ENCODE measurements at places on chromosomes 12 and 14.

DNA sequence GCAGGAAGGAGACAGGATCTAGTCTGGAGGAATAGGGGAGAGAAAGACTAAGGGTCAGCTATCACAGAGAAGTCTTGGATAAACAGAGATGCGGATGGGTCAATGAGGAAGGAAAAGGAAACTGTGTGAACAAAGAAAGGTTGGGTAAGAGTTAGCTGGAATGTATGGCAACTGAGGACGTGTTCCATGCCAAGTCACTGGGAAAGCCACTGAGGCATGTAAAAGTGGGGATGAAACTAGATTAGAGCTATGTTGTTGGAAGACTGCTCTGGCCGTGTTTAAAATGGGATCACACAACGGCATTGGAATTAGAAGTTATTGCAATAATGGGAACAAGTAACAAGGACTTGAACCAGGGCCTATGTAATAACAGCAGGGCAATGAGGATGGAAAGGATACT is 3.9 kb upstream of the NR2C1 start:
- DNase-seq, result no peak
- H3K36me3 ChIP-seq, result peaks cover 1% of the 10 kb centered on the region

DNA sequence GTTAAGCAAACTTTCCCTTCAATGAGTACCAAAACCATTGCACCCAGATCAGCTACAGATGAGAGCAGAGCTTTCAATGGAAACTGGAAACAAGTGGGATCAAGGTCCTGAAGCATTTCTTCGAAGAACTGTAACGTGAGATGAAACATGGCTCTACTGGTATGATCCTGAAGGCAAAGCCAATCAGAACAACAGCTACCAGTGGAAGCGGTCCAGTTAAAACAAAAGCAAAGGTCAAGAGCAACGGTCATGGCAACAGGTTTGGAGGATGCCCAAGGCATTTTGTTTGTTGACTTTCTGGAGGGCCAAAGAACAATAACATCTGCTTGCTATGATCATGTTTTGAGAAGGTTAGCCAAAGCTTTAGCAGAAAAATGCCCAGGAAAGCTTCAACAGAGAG is 137.9 kb upstream of the CPSF6 start:
- peaks cover 10% of the 10 kb centered on the region for H3K27me3 ChIP-seq
- no peak overlapping the region for H3K27ac ChIP-seq
- no peak for DNase-seq
- no peaks in the 10 kb centered on the region for H3K36me3 ChIP-seq

DNA sequence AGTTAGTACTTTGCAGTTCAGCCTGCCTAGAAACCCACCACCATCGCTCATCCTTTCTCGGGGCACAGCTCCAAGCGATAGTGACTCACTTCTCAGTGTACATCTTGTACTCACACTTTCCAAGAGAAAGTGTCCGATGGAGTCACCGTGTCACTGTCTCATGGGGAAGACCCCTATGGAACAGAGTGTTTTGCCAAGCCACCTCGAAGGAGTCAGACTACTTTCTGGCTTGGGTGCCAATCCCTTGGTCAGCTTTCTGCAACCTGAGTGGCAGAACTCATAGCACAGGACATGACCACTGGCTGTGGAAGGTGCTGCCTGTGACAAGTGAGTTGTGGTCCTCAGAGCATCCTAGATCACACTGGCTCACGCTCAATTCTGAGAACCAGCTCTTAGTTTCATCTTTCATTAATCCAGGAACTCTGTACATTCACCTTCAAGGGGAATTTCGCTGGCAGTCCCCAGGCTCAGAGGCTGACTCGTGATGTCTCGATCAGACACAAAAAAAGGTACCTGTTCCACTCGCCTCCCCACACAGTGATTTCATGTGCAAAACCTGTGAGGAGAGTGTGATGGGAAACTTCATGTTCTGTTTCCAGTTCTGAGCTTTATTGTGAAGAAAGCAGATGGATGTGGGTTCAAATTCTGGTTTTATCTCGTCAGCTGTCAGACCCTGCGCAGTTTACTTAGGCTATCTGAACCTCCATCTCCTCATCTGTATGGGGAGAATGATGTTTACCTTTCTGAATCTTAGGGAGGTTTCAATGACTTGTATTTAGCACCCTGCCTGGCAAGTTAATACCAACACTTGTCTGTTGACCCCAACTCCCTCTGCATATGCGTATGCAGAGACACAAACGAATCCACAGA is 127.3 kb upstream of the CCND2 start:
- H3K27me3 ChIP-seq, result no peaks in the 10 kb centered on the region
- H3K4me1 ChIP-seq, result peaks cover 8% of the 10 kb centered on the region
- DNase-seq, result no peak
- H3K4me3 ChIP-seq, result no peak overlapping the region
- H3K36me3 ChIP-seq, result peaks cover 4% of the 10 kb centered on the region

DNA sequence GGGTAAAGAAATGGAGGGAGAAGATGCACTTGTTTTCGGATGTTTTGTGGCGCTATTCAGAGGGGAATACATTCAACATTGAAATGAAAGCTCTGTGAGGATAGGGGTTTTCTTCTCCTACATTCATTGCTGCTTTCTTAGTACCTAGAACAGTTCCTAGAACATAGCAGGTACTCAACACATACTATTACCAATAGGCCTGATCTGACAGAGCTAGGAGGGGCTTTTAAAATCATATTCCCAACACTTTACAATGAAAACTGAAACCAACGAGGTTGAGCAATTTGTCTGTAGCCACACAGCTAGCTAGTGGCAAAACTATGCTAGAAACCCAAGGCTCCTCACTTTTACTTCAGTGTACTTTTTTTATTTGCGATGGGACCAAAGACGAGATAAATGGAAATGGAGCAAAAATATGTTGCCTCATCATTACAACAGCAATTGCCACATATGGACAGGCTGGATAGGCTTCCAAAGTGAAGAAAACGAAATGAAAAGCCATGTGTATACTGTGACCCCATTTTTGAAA is 23.1 kb upstream of the IL22 start:
- no peaks in the 10 kb centered on the region for H3K36me3 ChIP-seq
- no peak overlapping the region for H3K27ac ChIP-seq
- no peak for DNase-seq
- no peaks in the 10 kb centered on the region for H3K27me3 ChIP-seq
- H3K4me3 ChIP-seq, result no peak overlapping the region

GRCh38 chr12:92614502-92614901 is 88.3 kb upstream of the PLEKHG7 start:
- H3K27me3 ChIP-seq, result no peaks in the 10 kb centered on the region
- no peaks in the 10 kb centered on the region for H3K36me3 ChIP-seq
- H3K4me1 ChIP-seq, result no peaks in the 10 kb centered on the region
- no peak overlapping the region for H3K27ac ChIP-seq

GRCh38 chr12:8709124-8709830 is 11.5 kb downstream of the RIMKLB start:
- peak overlapping the region; percentile 19 for H3K27ac ChIP-seq
- no peak for DNase-seq

GRCh38 chr12:54051874-54052437 is 1.7 kb upstream of the HOXC4 start:
- peak overlapping the region; percentile 30 for H3K4me3 ChIP-seq
- DNase-seq, result no peak
- no peak overlapping the region for H3K27ac ChIP-seq
- H3K27me3 ChIP-seq, result peaks cover 76% of the 10 kb centered on the region
- H3K36me3 ChIP-seq, result no peaks in the 10 kb centered on the region

- no peak overlapping the region for H3K4me3 ChIP-seq
- H3K36me3 ChIP-seq, result no peaks in the 10 kb centered on the region
- no peak for DNase-seq
- no peaks in the 10 kb centered on the region for H3K4me1 ChIP-seq
Measured at GRCh38 chr12:75742048-75742447, 230.6 kb upstream of the KRR1 start.

GRCh38 chr12:8771072-8771471 is 51.3 kb upstream of the A2ML1 start:
- no peaks in the 10 kb centered on the region for H3K27me3 ChIP-seq
- H3K4me3 ChIP-seq, result no peak overlapping the region
- no peak overlapping the region for H3K27ac ChIP-seq
- no peaks in the 10 kb centered on the region for H3K36me3 ChIP-seq
- no peaks in the 10 kb centered on the region for H3K4me1 ChIP-seq
- DNase-seq, result no peak

- DNase-seq, result no peak
- H3K27ac ChIP-seq, result no peak overlapping the region
- H3K4me1 ChIP-seq, result no peaks in the 10 kb centered on the region
- no peak overlapping the region for H3K4me3 ChIP-seq
- H3K27me3 ChIP-seq, result peaks cover 42% of the 10 kb centered on the region
Measured at GRCh38 chr14:23366426-23366921, 1.5 kb upstream of the EFS start.

DNA sequence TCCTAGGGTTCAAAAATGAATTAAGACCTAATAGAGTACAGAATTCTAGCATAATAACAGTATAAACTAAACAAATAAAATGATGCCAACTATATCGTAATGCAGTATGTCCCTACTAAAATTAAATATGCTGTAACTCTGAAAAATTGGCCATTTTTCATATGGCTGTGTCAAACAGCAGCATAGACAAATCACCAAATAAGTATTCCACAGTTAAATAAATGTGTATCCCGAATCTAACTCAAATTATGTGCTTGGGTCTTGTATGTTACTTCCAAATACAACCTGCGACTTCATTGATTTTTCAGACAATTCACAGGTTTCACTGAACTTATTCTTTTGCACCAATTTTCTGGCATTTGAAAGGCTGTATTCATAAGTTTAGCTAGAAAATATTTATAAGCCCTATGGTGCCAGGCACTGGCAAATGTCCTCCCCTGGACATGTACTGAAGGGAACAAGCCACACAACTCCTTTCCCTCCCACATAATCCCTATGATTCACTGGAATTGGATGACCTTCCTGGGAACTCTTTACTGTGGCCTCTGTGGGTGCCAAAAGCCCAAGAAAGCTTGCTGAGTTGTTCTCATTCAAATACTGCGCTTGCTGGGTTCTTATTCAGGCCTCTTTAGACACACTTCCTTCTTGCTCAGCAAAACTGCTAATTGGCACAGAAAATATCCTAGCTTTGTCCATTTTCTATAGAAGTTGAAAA is 108.8 kb downstream of the KITLG start:
- H3K4me1 ChIP-seq, result no peaks in the 10 kb centered on the region
- H3K36me3 ChIP-seq, result no peaks in the 10 kb centered on the region
- H3K27ac ChIP-seq, result no peak overlapping the region
- H3K27me3 ChIP-seq, result no peaks in the 10 kb centered on the region
- H3K4me3 ChIP-seq, result no peak overlapping the region

GRCh38 chr14:65637780-65638179 is 225.2 kb downstream of the FUT8 start:
- no peak overlapping the region for H3K27ac ChIP-seq
- DNase-seq, result peak; percentile 1
- peaks cover 26% of the 10 kb centered on the region for H3K36me3 ChIP-seq

DNA sequence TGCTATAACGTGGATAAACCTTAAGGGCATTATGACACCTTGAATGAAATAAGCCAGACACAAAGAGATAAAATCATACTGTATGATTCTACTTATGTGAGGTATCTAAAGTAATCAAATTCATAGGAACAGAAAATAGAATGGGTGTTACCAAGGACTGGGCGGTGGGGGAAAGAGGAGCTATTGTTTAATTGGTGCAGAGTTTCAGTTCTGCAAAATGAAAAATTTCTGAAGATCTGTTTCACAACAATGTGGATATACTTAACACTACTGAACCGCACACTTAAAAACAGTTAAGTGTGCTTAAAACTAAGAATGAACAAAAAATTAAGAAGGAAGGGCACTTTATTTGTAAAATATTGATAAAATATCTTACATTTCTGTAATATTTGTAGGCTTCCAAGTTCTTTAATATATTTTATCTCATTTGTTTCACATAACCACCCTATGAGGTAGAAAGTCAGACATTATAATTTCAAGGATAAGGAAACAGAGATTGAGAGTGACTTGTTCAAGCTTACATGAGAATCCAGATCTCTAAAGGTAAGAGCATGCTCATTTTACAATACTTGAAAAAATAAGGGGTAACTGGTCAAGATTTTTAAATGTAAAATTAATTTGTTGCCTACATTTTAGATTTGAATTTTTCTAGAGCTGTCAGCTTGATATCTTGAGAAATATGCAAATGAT is 14.9 kb downstream of the LTA4H start:
- DNase-seq, result no peak
- H3K36me3 ChIP-seq, result peaks cover 88% of the 10 kb centered on the region
- no peaks in the 10 kb centered on the region for H3K27me3 ChIP-seq
- no peak overlapping the region for H3K27ac ChIP-seq

DNA sequence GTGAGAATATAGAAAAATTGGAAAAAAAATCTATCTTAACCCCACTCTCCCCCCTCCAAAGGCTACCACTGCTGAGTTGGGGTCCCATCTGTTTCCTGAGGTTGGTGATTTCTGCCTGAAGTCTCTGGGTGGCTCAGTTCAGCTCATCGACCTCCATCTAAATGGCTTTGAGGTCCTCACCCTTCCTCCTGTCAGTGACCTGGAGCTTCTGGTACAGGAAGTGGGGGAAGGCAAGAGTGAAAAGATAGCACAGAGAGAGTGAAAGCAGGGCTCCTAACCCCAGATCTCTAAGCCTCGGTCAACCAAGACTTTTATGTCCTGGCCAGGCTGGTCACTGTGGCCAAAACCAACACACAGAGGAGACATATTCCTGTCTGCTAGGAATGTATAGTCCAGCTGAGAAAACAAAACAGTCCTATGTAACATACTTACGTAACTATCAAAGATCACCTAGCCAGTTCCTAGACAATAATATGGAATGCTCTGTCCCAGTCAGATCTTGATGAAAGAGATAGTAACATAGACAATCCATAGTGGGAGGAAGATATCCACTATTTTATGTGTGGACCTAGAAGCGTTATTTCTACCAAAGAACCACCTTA is 12.3 kb upstream of the KRT73 start:
- H3K27ac ChIP-seq, result peak overlapping the region; percentile 97
- no peak for DNase-seq
- H3K36me3 ChIP-seq, result no peaks in the 10 kb centered on the region
- peaks cover 89% of the 10 kb centered on the region for H3K4me1 ChIP-seq
- no peaks in the 10 kb centered on the region for H3K27me3 ChIP-seq

All from naive thymus-derived CD8-positive, alpha-beta T cell (primary cell).